ENCODE measurements at places on chromosomes 12 and 14. TPM values are rescaled to one million over a fixed set of nuclear protein-coding genes. Genes with fewer than 3 reads are reported as not detected.

- no peak for DNase-seq
These were observed 36.3 kb downstream of the OTOGL start for GRCh38 chr12:80135624-80136023.

GRCh38 chr14:105082703-105083102, 17.5 kb upstream of the GPR132 start:
- DNase-seq: no peak

GRCh38 chr12:7289743-7290142, 14.1 kb upstream of the ACSM4 start:
- no peak for DNase-seq

DNA sequence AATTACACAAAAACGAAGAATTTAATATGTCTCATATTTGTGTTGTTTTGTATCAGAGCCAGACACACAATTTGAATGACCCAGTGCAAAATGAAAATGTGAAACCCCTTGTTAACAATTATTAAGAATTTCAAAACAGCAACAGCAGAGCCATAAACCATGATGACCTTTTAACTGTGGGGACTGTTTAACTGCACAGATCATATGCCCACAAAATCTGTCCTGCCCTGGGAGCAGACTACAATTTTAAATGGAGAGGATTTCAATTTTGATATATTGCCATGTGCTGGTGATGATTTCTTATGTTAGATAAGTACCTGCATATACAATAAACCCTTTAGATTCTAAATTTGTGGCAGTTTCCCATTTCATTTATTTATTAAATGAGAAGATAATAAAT, 455.5 kb upstream of the MGAT4C start:
- no peak for DNase-seq

DNA sequence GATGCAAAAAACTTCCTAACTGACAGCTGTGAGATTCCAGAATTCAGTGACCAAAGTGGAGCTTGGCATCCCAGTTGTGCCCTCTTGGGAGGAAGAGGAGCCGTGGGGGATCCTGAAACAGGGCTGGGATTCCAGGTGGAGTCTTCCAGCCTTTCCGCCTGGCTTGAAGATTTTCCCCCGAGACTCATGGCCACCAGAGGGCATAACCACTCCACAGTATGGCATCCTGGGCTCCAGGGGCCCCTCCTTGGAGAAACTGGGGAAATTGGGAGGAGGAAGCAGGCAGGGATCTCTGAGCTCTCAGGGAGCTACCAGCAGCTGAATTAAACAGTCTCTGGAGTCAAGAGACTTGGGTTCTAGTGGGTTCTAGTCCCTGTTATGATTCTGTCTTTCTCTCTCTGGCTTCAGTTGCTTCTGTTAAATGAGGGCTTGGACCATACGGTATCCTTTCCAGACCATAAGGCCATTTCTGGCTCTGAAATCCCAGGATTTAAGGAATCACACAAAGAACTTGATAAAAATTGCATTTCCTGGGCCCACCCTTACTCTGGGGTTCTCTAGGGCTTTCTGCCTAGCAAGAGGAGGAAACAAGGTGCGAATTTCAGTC, 2.6 kb upstream of the TAMALIN start:
- no peak for DNase-seq

GRCh38 chr14:72605096-72605920, 288.6 kb downstream of the DPF3 start:
- DNase-seq: no peak

DNA sequence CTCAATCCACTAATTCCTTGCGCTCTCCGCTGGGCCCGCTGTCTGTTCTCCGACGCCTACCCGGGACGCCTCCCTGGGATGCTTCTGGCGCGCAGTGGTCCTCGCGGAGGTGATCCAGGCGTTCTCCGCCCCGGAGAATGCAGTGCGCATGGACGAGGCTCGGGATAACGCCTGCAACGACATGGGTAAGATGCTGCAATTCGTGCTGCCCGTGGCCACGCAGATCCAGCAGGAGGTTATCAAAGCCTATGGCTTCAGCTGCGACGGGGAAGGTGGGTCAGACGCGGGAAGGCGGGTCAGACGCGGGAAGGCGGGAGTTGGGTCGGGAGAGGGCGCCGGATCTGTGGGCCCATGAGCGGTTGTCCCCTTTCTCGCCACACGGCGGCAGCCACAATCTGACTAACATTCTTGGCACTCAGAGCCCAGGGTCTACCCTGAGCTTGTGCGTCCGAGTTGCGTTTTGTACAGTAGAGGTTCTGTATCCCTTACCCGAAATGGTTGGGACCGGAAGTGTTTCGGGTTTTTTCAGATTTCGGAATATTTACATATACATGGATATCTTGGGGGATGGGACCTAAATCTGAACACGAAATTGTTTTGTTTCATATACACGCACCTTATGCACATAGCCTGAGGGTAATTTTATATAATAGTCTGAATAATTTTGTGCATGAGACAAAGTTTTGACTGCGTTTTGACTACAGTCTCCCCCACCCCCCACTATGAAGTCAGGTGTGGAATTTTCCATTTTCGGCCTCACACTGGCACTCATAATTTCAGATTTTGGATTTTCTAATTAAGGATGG, 762 bp downstream of the C12orf57 start:
- DNase-seq: peak; percentile 79

The POU6F1 gene
- 11.7 TPM for polyA plus RNA-seq

GRCh38 chr12:5171701-5172100, 128.0 kb downstream of the KCNA5 start:
- DNase-seq: peak; percentile 40

DNA sequence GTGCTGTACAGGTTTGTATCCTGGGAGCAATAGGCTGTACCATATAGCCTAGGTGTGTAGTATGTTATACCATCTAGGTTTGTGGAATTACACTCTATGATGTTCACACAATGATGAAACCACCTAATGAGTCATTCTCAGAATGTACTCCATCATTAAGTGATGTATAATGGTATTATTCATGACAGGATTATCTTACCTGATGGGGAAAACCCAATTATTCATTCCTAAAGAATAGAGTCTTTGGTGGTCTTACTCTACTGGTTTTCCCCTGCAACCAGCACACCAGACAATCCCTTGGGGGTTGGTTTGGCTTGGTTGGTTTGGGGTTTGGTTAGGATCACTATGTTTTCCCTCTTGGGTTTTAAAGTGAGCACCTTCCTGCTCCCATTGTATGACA, 12.6 kb upstream of the OR10P1 start:
- DNase-seq: no peak

- no peak for DNase-seq
These were observed 37.9 kb upstream of the ALDH2 start for GRCh38 chr12:111728795-111729194.

The PLEKHD1 gene
- polyA plus RNA-seq: 5.8 TPM

DNA sequence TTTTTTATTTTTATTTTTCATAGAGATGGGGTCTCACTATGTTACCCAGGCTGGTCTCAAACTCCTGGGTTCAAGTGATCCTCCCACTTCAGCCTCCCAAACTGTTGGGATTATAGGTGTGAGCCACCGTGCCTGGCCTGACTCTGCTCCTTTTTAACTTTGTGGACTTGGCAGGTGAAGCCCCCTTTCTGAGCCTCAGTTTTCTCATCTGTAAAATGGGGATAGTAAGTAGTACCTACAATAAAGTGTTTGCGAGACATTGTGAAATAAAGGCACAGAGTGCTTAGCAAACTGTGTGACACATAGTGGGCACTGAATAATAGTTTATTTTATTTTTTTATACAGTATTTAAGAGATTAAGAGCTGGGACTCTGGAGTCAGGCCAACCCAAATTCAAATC, 21.1 kb upstream of the MED13L start:
- DNase-seq: no peak

The DPPA3 gene
- polyA plus RNA-seq: not detected

DNA sequence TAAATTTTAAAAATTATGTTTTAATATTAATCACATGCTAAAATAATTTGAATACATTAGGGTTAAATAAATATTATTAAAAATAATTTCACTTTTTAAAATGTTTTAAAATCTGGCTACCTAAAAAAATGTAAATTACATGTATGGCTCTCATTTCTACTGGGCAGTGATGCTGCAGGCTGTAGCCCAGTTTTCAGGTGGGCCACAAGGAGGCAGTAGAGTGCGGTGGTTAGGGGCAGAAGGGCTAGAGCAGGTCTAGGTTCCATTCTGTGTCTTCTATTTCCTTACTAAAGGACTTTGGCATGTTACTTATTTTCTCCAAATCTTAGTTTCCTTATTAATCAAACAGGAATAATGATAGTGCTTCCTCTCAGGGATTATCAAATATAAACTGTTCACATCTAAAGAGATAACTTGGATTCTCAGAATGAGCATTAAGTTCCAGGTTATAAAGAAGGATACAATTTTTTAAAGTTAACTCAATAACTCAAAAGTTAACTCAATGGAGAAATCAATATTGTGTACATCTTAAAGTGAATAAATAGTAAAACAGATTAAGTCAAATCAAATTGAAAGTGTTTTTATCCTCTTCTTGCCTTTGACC, 54.9 kb upstream of the OVCH1 start:
- DNase-seq: no peak

- no peak for DNase-seq
These were observed 272.3 kb upstream of the AMIGO2 start for GRCh38 chr12:47352067-47352466.

- no peak for DNase-seq
These were observed 1042.2 kb downstream of the BCL11B start for GRCh38 chr14:98229656-98230366.

DNA sequence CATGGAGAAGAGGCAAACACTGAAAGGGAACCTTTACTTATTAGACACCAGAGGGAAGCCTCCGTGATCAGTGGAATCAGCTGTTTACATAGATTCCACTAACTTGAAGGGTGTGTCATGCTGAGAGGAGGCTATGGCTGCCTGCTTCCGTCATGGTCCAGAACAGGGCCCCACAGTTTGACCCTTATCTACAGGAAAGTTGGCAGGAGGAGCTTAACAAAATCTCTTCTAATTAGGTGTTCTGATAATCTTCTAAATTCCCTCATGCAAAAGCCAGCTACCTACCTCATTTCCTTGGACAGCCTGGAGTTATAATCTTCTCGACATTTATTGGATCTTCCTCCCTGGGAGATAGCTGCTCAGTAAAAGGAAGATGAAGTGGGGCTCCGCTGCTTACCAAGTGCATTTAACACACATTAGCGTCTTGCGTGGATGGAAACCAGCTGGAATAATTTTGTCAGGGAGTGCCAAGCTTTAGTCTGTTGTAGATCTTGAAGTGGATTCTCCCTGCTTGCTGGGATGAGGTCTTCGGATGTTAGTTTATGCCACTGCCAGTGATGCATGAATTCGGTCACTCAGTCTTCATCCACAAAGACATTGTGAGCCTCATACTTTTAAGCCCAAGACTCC, 171.0 kb downstream of the PAH start:
- DNase-seq: no peak

DNA sequence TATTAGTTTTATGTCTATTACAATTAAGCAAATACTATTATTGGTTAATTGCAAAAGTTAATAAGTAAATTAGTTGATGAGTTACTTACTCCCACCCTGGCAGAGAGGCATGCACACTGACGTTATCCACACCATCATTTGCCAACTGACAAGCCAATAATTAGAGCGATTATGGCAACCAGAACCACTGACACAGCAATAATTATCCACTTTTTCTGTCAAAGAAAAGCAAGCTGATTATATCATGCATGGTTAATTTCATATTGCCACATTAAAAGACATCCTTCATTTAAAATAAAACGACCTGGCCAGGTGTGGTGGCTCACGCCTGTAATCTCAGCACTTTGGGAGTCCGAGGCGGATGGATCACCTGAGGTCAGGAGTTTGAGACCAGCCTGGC, 43.1 kb downstream of the STX2 start:
- no peak for DNase-seq

DNA sequence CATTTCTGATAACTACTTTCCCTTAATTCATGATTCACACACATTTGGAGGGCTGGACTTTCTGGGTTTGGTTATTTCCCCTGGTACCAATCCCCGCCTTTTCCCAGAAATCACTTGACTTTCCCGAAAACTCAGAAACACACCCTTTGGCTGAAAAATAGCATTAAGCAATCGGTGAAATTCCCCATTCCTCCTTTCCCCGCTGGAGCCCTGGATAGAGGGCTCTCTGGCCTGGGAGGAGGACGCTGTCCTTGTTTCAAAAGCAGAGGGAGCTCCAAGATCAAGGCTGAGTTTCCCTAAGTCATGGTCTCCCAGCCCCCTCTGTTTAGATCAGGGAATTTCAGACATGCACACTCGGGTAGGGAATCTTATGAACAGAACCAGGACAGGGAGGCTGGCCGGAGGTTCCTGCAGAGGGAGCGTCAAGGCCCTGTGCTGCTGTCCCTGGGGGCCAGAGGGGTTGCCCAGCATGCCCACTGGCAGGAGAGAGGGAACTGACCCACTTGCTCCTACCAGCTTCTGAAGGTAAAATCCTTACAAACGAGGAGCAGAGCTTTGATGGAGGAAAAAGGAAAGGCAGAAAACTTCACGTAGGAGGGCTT, at the start of gene C1S:
Gene C1S (plus strand): TSS at position 366 of the 602 bp plus-strand sequence. CDS start 1,195 bp downstream, outside the sequence.
- DNase-seq: peak; percentile 56

DNA sequence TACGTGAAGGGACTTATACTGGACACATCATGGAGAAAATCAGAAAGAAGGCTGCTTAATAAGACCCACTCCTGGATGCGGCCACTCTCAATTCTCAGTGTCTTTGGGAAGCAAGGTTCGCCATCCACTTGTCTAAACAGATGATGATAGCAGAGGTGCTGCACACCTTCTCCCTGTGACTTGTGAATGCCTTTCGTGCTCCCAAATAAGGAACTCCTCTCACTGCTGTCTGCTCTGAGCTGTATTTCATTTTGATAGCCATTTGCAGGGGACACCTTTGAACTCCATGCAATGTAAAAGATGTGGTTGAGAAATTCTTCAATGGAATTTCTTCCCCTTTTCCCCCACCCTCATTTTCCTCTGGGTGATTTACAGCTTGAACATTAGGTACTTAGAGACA, 11.6 kb downstream of the RMST start:
- no peak for DNase-seq

DNA sequence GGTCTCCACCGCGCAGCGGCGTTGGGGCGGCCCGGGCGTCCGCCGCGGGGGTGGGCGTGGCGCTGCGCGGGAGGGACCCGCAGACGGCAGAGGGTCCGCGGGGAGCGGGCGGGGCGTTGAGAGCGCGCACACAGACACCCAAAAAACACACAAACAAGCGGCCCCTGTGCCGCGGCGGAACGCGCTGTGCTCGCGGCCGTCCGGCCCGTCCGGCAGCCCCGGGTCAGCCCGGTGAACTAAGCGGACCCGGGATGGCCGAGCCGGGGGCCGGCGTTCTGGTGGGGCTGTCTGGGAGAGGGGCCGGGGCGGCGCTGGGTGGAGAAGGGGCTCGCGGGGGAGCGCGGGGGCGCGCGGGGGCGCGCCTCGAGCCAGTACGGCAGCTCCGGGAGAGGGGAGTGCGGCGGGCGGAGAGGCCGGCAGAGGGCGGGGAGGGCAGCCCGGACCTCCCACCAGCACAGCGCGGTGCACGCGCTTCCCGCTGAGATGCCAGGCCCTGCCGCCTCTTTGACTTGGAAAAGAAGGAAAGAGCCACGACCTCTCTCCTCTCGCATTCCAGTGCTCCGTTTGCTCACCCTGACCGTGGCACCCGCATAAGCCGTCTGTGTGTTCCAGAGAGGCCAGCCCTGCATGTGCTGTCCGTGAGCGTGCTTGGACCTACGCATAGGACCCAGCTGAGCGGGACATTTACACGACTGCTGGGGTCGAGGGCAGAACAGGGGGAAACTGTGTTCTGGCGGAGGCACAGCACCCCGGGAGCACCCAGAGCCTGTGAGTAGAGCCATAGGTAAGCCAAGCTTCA, 10.3 kb downstream of the SLC6A12 start:
- no peak for DNase-seq

The MVK gene
- 20.1 TPM for polyA plus RNA-seq

- DNase-seq: no peak
These were observed 116.2 kb upstream of the SLC38A4 start for GRCh38 chr12:46941981-46942380.

- DNase-seq: peak; percentile 46
These were observed at the start of gene KCNMB4 for GRCh38 chr12:70365648-70366518. Gene KCNMB4 (plus strand): TSS chr12:70366290. CDS start chr12:70366735, 445 bp downstream.

The SYNDIG1L gene
- polyA plus RNA-seq: 0.12 TPM

Data from left renal pelvis (tissue), 4 donors.